ENCODE measurements at places on chromosomes 1 and 21.

GRCh38 chr1:170685166-170685565 is 21.2 kb downstream of the PRRX1 start:
- DNase-seq: no peak

DNA sequence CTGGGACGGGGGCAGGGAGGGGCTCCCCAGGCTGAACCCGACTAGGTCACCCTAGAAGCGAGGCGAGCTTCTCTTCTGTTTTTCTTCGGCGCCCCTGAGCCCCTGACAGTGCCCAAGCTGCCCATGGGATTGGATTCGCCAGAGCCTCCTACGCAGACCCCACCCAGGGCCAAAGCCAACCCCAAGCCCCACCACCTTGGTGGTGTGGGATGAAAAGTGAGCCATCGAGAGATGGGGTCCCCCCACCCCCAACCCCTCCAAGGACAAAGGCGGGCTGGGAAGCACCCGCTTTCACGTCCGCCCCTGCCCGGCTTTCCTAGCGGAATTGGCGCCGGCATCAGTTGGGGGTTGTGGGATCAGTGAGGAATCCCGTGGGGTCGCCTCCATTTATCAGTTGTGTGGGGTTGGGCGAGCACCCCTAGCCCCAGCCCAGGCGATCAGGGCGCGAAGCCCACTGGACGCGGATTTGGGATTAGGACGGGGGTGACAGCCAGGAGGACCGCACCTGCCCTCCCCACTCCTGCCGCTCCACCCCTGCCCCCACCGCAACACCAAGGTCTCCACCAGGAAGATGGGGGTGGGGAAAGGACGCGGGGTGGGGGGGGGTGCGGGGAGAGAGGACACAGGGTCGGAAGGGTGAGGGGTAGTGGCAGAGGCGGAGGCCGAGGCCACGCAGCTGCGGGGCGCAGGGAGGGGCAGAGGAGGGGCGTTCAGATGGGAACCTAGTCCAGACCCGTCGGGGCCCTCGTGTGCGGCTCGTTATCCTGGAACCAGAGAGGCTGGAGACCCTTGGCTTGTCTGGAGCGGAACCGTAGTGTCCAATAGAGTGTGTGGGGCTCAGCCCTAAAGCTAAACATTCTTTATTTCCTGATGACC is 4.4 kb downstream of the TSPEAR start:
- no peak for DNase-seq

GRCh38 chr1:114077188-114077587 is 76.5 kb downstream of the SYT6 start:
- no peak for DNase-seq

DNA sequence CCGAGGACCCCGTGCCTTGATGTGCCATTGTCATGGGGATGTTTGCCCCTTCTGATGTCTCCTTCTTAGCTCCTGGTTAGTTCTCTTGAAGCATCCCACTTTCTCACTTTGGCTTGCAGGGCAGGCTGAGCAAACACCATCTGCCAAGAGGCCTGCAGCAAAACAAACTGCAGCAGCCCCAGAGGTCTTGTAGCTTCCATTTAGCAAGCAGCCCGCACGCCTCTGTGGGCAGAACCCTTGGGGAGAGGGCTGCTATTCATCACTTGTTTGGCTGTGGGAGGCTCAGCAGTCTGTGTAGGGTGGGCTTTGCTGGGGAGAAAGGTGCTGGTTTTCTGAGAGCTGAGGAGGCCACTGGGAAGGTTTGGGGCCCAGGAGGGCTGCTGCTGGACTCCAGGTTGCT is 56.7 kb downstream of the KCNC4 start:
- no peak for DNase-seq

DNA sequence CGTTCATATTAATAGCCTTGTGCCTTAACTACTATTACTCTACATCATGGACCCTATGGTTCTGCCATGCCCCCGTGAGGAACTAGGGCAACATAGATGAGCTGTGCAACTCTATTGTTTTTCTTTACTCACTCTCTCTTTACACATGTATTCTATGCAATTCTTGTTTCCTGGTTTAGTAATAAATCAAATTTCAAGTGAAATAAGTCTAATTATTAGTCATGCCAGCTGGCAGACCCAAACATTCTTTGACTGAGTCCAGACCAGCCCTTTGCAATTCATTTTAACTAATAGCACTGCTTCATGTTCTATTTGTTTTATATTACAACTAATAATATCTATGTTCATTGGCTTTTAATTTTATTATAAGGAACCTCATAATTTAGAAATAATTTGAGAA is 789.3 kb upstream of the ADAMTS5 start:
- no peak for DNase-seq

DNA sequence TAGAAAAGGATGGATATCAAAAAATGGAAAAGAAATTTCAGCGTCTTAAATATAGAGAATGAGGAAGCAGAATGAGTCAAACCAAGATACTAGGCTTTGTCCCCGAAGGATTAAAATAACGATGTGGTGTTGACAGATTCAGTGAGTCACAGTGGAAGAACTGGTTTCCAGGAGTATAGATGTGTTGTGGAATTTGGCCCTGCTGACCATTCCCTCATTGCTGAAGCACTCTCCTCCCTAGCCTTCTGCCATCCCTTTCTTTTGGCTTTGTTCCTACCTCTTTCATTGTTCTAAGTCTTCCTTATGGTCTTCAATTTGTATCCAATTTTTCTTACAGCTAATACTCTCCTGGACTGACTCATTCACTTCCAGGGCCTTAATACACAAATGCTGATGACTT is 23.1 kb upstream of the USP25 start:
- no peak for DNase-seq

DNA sequence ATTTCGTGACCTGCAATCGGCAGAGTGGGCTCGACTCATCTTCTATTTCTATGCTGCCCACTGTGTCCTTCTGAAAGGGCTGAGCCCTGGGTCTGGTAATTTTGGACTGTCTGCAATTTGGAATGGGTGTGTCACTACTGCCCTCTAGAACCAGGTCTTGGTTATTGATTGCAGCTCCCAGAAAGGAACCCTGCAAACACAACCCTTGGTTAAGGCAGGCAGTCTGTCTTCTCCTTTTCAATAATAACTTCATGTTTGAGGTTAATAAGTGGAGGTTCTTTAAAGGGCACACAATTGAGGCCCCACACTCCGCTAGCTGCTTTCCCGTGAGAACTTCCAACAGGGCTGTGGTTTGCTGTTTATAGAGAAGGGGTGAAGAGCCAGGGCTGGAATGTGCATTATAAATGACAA is 79.9 kb upstream of the LYST start:
- no peak for DNase-seq

DNA sequence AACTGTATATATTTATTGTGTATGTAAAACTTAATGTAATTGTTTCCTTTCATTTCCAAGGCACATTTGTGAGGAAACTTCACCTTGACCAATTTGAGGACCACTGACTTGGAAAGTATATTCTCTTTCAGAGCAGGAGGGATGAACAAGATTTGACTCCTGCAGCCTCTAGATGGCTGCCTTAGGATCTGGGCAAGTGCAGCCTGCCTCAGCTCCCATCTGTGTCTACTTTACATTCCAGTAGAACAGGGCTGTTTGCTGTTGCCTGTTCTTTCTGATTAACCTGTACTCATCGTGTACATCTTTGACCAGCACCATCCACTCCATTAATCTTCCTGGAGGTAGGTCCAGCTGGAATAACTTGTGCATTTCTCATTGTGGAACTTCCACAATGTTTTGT is 312.8 kb downstream of the HLX start:
- no peak for DNase-seq

DNA sequence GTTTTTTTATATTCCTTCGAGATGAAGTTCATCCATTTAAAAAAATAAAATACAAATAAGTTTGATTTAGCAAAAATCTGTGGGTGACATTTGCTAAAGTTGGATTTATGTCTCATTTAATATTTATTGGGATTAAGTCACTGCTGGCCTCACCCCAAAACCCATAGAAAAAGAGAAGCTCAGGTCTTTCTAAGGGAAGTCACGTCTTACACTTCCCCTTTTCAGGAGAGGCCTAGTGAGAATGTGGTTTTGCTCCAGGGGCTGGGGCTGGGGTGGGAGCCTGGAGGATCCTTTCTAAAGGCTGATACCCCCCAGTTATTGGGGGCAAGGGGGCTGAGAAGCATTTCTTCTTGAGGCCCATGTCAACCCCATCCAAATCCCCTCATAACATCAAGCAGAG is 300.3 kb downstream of the DSCAM start:
- DNase-seq: no peak

DNA sequence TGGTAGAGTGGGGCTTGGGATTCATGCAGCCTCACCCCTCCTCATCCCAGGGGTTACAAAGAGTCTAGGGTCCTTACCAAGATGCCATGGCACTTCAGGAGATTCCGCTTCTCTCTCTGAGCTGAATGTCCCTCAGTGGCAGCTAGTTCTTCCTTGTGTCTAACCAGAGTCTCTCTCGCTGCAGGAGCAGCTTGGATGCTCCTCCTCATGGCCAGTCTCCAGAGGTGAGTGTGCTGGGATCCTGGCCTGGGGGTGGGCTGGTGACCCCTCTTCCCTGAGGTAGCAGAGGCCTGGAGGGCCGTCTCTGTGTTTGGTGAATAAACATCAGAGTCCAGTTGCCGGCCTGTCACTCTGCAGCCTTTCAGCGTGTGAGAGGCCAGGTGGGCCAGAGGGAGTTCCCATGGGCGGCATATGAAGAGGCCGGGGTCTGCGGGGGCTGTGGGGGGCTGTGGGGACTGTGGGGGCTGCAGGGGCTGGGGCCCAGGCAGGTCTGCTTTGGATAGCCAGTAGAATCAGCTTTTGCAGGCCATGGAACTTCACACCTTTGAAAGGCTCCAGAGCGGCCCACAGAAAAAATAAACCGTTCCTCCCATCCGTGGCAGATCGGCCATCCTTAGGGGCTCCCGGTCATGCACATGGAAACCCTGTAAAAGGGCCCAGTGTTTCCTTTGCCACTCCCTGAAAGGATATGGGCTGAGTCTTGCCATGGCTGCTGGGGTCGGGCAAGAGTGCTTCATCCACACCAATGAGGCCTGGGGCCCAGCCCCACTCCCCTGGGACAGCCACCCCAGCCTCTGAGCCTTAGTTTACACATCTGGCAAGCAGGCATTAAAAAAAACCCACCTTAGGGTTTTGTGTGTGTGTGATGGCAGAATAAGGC is 256.4 kb downstream of the FOXD2 start:
- no peak for DNase-seq

DNA sequence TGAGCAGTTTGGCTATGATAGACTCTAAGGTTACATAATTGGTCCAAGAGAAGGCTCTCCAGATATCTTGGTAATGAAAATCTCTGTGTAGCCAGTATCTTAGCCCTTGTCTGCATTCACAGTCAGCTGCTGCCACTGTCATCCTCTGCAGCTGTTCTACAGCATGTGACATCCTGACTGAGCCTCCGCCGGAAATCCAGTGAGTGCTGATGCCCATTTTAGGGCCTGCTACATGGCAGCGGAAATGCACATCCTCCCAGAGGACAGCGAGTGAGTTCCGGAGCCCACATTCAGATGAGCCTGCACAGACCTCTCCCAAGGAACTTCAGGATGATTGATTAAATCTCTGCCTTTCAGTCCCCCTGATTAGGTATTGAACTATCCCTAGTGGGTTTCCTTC is 237.1 kb downstream of the HHIPL2 start:
- no peak for DNase-seq

GRCh38 chr1:154760469-154760933 is 109.6 kb downstream of the KCNN3 start:
- no peak for DNase-seq

GRCh38 chr1:46798810-46799209 is at the start of gene CYP4B1:
Gene CYP4B1 (plus strand): TSS chr1:46799046. CDS start chr1:46799082, 36 bp downstream.
- DNase-seq: no peak

DNA sequence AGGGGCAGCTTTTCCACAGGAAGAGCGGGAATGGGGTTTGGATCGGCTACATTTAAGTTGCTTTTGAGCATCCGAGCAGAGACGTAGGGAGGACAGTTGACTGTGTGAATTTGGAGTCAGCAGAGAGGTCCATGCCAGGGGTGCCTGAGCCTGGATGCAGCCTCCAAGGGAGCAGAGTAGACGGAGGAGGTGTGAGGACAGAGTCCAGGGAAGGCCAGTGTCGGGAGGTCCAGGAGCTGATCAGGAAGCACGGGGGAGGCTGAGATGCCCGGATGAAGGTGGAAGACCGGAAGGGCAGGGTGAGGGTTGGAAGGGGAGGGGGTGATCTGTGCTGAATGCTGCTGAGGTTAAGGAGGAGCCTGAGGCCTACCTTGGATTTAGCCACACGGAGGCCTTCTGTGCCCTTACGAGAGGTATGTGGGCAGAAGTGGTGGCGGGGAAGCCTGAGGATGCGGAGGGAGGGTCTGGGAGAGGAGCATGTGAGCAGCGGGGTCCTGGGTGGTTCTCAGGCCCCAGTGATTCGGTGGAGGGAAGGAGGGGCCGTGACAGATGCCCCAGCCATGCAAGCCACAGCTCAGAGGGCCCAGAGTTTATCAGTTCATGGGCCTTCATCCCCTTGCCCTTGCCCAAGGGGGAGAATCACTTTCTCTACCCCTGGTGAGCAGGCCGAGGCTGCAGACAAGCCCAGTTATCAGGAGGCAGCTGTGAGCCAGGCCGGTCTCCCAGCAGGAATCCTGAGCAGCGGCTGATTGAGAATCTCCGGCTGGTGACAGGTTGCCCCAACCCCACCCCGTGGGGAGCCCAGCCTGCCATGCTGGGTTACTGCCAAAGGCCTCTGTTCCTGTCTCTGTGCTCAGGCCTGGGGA is 54.0 kb upstream of the ACTL8 start:
- DNase-seq: no peak

- DNase-seq: no peak
Observed at GRCh38 chr1:237013608-237014007, 9.4 kb upstream of the MT1HL1 start.

- DNase-seq: no peak
Observed at GRCh38 chr1:29983321-29983720, 740.1 kb downstream of the MATN1 start.

GRCh38 chr1:40132383-40133311 is 28.5 kb upstream of the RLF start:
- no peak for DNase-seq

- no peak for DNase-seq
Observed at GRCh38 chr1:36070349-36070748, 13.5 kb upstream of the TEKT2 start.

GRCh38 chr1:147463022-147463421 is 78.3 kb upstream of the BCL9 start:
- DNase-seq: no peak

- DNase-seq: no peak
Observed at GRCh38 chr1:161864577-161864976, 98.5 kb downstream of the ATF6 start.

GRCh38 chr1:182080040-182080439 is 18.5 kb upstream of the ZNF648 start:
- DNase-seq: no peak
